ENCODE measurements at places on chromosomes 11 and 22.

DNA sequence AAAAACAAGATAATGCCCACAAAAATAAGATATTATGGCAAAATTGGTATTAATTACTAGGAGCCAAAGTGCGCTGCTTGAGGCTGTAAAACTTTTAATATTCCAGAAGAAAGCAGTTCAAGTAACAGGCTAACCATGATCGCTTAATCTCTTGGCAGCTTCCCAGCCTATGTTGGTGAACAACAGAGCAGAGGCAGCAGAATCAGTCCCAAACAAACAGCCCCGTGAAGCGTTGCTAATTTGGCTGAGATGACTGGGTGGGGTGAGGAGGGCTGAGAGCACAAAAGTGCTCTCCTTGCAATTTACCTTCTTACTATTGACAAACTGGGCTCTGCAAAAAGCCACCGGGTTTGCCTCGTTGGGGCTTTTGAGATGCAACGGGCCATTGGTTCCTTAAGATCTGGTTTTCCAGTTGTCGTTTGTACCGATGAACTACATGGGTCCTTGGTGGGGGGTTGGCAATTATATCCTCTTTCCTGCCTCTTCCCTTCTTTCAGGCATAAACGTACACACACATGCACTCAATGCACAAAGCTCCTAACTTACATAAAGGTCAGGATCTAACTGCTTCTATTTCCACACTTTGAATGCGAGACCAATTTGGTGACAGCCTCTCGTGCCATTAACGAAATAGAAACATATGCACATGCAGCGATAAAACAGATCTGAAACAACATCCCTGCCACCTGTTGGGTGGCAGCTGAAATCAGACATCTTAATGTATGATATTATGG, 407.6 kb upstream of the CADM1 start:
- no peak for DNase-seq

DNA sequence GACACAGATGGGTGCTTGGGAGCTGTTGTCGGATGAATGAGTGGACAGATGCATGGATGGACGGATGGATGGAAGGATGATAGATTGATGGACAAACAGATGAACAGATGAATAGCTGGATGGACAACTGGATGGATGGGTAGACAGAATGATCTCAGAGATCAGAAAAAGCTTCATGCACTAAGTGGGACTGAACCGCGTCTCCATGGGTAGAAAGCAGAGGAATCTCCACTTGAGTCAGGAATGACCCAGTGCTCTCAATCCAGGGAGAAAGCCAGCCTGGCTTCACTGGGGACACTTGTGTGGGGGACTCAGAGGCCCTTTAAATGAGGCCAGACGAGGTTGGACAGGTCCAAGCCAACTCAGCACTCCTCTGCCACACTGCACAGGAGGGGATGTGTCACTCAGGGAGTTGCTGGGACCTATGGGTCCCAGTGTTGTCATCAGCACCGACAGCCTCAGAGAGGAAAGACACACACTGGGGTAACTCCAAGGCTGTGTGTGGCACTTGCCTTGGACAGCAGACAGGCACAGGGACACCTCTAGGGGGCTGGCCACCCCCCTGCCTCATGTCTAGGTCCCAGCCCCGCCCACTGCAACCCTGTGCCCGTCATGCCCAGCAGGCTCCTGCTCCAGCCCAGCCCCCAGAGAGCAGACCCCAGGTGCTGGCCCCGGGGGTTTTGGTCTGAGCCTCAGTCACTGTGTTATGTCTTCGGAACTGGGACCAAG, 5.6 kb downstream of the IGLL5 start:
- no peak for DNase-seq

DNA sequence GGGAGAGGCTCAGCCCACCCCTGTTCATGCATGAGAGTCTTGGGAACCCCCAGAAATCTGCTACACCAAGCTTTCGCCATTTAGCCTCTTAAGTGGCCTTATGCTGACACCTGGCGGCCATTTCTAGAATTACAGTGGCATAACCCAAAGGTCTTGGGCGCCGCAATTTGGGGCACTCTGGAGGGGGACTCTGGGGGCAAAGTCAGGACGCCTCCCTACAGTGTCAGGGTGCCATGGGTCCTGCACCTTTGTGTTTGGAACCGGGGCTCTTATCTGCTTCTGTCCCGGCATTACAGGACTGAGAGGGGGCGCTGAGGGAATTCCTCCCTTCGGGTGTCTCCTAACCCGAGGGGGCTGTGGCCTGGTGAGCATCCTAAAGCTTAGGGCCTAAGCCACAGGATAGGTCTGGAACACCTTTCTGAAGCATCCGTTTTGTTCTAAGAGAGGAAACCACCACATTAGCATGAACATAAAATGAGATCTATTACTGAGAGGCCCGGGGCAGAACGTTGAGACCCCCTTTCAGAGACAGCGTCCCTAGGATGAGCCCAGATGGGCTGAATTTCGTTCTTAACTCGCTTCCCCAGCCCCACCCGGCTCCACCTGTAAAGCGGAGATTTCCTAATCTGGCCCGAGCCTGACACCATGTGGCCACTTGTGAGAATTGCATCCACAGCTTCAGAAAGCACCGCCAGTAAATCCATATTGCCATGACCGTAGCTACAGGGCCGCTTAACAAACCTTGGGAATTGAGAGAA, 9.3 kb downstream of the INS start:
- peak; percentile 77 for DNase-seq

GRCh38 chr11:66070604-66071380, 720 bp downstream of the PACS1 start:
- DNase-seq: no peak

GRCh38 chr22:30211124-30211820, 35.3 kb downstream of the LIF start:
- DNase-seq: no peak

- DNase-seq: no peak
These were observed 82.1 kb downstream of the CECR2 start for GRCh38 chr22:17451316-17451715.

- DNase-seq: no peak
These were observed 485.9 kb upstream of the TENM4 start for GRCh38 chr11:79926707-79927106.

GRCh38 chr11:121483805-121484480, 31.2 kb upstream of the SORL1-AS1 start:
- no peak for DNase-seq

- peak; percentile 20 for DNase-seq
These were observed 26.4 kb downstream of the APOL3 start for GRCh38 chr22:36134182-36134581.

DNA sequence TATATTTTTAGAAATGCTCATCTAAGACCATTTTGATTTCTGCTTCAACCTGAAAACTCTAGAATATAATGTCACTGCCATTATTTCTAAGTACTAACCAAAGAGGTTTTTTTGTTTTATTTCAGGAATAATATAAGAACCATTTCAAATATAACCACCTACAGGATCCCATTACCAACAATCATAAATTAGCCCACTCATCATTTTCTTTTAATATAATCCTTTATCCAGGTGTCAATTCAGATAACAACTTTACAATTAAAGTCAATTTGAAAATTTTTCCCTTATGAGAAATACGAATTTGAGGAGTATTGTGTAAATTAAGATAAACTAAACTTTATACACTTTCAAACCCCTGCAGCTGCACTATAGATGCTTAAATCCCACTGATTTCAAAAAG, 1043.0 kb upstream of the CNTN5 start:
- DNase-seq: no peak

- DNase-seq: no peak
These were observed 1112.0 kb upstream of the CCDC90B start for GRCh38 chr11:84398017-84398626.

DNA sequence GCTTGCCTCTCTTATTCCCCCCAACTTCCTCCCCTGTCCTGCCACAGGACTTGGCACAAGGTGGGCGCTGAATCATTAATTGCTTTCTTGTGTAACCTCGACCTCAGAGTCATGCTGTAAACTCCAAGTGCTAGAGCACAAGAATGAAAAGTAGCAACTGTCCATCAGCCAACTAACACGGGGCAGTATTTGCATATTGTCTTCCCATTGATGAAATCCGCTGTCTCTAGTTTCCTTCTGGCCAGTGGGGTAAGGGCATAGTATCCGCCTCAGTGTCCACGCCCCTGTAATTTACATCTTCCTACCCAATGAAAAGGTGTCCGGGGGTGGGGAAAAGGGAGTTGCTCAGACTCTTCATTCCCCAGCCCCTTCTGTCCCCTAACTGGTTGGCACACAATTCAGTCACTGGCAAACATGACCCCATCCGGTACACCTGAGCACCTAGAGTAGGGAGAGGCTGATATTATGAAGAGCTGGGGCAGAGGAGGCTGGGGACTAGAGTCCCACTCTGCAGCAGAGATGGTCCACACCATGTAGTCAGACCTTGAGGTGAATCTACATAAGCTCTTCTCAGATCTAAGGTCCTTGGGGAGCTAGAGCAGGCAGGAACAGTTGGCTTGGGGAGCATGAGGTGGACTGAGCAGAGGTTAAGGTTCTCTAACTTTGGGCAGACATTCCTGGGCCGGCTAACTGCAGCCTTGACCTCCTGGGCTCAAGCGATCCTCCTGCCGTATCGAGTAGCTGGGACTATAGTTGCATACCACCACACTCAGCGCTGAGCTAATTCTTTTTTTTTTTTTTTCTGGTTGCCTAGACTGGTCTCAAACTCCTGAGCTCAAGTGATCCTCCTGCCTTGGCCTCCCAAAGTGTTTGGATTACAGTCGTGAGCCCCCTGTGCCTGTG, 6.8 kb upstream of the GGA1 start:
- no peak for DNase-seq

- DNase-seq: no peak
These were observed 807.6 kb downstream of the DLG2 start for GRCh38 chr11:84819537-84819936.

Data from activated CD4-positive, alpha-beta T cell treated with anti-CD3 and anti-CD28 coated beads, Interleukin-2, amount 50 U/mL, for 16 hours (primary cell).